Activated naive CD8-positive, alpha-beta T cell treated with anti-CD3 and anti-CD28 coated beads for 36 hours (primary cell): ENCODE measurements at places on chromosomes 1 and 21.

GRCh38 chr21:45258466-45258865, 29.2 kb downstream of the POFUT2 start:
- no peak for DNase-seq

DNA sequence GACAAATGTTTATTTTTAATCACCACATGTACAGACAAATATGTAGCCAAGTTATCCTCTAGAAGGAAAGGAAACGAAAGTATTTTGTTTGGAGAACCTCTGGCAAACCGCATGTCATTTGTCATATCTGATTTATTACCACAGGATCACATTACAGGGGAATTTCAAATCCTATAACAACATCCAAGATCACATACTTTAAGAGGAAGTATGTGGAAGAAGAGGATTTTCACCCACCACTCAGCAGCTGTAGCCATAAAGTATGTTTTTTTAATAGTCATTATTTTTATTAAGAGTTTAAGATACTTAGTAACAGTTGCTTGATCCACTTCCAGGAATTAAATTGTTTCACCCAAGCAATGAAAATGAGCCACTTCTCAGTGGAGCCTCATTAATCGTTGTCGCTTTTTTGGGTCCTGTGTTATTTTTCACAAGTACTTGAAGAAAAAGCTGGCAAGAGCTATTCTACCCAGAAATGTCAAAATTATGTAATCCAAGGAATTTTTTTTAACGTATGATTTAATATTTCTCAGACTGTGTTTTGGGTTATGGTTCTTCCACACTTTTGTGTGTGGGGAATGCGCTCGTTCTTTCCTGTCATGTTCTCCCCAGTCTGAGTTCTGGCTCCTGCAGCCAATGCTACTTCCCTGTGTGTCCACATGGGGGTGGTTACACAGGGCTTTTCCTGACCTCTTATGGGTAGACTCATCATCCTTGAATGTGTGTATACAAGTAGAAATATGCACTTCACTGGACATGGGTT, 6.9 kb downstream of the SERTAD4 start:
- no peak for DNase-seq

- DNase-seq, result no peak
Measured at GRCh38 chr1:179793281-179793680, 50.2 kb downstream of the FAM163A start.

- DNase-seq, result no peak
Measured at GRCh38 chr1:111699268-111699667, 39.9 kb downstream of the INKA2 start.

GRCh38 chr1:36389999-36390398, 4.3 kb upstream of the STK40 start:
- DNase-seq, result no peak

DNA sequence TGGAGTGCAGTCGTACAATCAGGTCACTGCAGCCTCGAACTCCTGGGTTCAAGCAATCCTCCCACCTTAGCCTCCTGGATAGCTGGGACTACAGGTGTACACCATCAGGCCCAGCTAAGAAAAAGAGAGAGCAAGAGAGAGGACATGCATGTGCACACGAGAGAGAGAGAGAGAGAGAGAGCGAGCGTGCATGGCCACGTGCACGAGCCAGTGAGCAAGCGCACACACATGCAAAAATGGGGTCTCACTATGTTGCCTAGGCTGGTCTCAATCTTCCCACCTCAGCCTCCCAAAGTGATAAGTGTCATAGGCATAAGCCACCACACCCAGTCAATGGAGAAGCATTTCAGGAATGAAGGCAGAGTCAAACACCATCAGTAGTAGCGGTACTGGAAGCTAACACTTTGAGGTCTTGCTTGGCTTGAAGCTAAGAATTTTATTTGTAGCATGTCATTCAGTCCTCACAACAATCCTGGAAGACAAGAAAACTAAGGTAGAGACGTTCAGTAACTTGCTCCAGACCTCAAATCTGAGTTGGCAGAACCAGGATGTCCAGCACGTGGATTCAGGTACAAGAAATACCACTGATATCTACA, 14.5 kb downstream of the GNB1 start:
- DNase-seq, result no peak

- DNase-seq, result no peak
Measured at GRCh38 chr1:111656086-111657017, 36.8 kb downstream of the RAP1A start.

GRCh38 chr1:154729031-154729442, 121.1 kb upstream of the ADAR start:
- DNase-seq, result no peak

DNA sequence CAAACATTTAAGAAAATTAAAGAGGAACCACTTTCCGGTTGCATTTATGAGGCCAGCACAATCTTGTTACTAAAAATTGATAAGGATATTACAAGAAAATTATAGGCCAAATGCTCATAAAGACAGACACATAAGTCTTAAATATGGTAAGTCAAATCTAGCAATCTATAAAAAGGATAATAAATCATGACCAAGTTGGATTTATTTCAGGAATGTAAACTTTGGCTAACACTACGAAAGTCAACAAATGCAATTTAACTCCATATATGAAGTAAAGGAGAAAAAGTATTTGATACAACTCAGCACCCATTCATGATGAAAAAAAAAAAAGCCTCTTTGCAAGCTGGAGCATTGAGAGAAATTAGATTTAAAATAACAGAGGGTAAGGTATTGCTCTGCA, 6.3 kb downstream of the HHAT start:
- DNase-seq, result no peak

GRCh38 chr1:26574719-26575251, 45.2 kb downstream of the RPS6KA1 start:
- peak; percentile 31 for DNase-seq

DNA sequence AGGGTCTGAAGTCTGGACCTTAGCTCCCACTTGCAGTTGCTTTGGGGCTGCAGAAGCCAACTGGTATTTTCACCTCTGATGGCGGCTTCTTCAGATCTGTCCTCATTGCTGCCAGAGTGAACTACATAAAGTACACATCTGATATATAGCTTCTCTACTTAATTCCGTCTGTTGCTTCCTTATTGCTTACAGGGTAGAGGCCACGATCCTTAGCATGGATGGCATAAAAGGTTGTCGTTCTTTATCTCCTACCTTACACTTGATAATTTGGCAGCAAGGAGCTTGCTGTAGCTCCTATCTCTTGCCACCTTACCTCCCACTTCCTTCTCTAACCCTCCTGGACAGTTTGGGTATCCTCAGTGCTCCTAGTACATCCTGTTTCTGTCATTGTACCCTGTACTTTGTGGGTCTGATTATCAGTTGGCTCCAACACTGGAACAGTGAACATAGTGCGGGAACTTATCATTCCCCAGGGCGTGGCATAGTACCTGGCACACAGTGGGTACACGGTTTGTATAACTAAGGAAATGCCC, 30.9 kb upstream of the NBL1 start:
- DNase-seq, result no peak

DNA sequence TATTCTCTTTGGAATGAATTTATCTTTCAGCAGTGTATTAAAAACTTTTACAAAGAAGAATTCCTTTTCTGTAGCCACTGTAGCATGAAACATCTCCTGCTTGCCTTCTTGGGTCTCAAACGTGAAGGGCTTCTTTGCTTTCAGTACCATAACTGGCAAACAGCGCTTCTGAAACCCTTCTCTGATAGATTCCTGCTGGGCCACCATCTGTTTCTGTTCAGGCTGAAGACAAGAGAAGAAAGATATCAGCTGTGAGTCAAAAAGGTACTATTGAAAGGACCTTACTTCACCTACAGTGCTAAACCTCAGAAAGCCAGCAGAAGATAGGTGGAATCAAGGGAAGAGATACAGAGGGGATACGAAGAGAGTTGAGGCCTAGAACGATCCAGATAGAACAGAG, 10.5 kb downstream of the AIM2 start:
- DNase-seq, result no peak

DNA sequence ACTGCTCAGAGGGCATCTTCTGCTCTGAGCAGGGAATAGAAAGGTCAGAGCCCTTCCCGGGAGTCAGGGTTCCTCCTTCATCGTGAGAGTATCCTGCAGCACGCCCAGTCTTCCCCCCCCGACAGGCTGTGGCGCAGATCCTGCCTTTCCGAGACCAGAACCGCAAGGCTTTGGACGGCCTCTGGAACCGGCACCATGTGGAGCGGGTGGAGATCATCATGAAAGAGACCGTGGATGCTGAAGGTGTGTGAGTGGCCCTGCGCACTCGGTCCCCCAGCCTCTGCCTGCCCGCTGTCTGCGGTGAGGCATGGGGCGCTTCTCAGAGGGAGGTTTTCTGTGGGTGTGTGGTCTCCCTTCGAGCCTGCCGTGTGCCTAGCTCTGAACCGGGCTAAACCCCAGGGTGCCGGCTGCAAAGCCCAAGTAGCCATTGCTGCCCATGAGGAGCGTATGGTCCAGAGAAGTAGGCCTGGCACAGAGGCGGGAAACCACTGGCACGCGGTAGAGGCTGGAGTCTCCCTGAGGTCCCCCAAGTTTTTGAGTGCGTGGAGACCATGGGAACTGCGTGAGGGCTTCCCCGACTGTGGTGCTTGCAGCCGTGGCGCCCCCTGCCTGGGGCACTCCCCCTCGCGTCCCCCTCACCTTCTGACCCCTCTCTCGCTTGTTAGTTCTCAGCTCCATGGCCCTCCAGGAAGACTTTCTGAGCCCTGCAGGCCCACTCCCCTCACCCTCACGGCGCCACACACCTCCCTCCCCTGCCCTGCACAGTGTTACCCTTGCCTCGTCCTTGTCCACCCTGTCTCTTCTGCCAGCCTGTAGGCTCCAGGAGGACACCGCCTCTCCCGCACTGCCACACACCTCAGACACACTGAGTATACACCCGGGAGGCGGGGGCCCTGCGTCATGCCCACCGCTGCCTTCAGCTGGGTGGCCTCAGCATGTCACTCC, 12.5 kb downstream of the H6PD start:
- DNase-seq, result no peak

- no peak for DNase-seq
Measured at GRCh38 chr21:37378700-37379139, 12.1 kb downstream of the DYRK1A start.

GRCh38 chr1:92310185-92310597, 11.3 kb downstream of the RPAP2 start:
- DNase-seq, result no peak
